Stomach (tissue), 19 donors: ENCODE measurements at places on chromosomes 4 and X. TPM values are rescaled to one million over a fixed set of nuclear protein-coding genes. Genes with fewer than 3 reads are reported as not detected.

DNA sequence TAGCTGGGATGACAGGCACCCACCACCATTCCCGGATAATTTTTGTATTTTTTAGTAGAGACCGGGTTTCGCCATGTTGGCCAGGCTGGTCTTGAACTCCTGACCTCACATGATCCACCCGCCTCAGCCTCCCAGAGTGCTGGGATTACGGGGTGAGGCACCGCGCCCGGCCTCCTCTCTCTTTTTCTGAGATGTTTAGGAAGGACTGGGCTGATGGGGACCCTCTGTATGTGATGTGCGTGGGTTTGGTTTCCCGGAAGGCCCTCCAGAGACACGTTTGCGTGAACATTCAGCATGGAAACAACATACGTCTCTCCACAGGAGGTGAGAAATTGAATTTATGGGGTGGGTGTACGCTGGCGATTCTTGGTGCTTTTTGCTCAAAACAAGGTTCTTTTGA, 18.6 kb downstream of the SHOX start:
- DNase-seq: no peak

DNA sequence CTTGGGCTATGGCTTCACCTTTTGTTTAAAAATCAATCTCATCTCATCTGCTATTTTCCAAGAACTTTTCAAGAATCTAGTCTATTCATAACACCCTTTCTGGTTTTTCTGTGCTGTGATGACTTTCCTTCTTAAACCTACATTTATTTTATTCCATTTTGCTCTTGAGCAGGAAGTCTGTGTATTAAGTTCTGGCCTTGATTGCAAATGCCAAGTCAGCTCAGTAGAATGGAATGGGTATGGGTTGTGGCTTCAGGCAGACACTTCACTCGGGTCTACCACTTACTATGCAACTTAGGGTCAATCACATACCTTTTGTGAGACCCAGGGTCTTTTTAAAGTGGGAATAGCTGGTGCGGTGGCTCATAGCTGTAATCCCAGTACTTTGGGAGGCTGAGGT, 522.3 kb downstream of the TRIML1 start:
- DNase-seq: no peak

DNA sequence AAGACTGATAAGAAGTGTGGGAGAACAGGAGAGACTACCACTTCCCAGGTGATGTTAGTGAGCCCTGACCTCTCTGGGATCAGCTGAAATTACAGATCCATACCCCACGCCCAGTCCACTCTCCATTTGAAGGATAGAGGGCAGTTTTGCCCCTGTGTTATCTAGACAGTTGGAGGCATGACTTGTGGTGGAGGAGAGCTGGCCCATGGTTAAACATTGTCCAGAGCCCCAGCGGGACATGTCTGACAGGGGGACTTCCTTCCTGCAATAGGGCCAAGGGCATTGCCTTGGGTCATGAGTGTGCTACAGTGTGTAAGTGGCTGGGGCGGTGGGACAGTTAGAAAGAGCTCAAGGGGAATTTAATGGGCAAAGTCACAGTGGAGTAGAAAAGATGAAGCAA, 181.1 kb downstream of the MID1IP1 start:
- no peak for DNase-seq

GRCh38 chr4:46952451-46952850, 40.9 kb downstream of the GABRA4 start:
- no peak for DNase-seq

- DNase-seq: no peak
Observed at GRCh38 chr4:186017801-186018200, 51.2 kb upstream of the TLR3 start.

- no peak for DNase-seq
Observed at GRCh38 chrX:48498374-48498809, 10.4 kb upstream of the PORCN start.

DNA sequence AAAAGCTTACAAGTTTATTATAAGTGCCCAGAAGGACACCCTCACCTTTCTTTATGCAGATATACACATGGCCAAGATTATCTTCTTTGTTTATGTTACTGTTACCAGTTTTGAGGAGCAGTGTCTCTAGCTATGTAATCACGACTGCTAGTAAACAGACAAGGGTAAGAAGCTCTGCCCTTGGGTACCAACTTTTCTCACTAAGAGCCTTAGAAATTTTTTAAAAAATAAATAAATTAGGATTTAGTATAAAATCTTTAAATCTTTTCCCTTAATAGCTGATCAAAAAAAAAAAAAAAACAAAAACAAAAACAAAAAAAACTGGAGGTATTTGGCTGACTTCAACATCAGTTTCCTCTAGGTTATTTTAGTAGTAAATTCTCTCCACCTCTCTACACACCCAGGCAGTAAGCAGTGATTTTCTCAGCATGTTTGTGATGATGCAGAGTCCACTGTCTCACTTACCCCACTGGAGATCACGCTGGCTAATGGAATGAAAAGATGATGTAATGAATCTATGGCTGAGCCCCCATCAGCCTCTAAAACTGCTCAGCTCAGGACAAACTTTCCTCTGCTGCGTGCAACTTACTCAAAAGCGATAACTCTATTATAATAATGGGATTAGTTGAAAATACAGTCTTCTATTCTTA, 125.9 kb downstream of the FRYL start:
- no peak for DNase-seq

DNA sequence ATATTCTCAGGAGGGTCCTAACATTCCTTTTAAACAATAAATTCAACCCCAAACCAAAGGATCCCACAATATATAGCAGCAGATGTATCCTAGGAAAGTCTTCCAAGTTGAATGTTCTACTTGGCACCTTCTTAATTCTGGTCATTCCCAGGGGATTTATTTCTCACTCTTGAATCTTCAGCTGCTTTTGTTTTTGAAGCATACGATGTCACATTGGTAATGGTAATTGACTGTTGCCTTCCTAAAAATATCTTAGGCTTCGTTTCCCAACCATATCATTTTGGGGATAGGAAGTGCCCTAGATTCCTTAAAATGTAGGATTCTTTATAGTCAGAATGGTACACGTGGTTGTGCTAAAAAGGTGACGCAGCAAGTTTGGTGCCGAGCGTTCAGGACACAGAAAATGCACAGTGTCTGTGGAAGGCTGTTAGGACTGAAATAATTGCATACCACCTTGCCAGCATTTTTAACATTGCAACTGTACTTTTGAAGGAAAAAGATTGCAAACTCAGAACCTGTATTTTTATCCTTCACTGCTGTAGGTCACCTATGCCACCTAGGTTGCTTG, 8.1 kb downstream of the SNX25 start:
- no peak for DNase-seq

DNA sequence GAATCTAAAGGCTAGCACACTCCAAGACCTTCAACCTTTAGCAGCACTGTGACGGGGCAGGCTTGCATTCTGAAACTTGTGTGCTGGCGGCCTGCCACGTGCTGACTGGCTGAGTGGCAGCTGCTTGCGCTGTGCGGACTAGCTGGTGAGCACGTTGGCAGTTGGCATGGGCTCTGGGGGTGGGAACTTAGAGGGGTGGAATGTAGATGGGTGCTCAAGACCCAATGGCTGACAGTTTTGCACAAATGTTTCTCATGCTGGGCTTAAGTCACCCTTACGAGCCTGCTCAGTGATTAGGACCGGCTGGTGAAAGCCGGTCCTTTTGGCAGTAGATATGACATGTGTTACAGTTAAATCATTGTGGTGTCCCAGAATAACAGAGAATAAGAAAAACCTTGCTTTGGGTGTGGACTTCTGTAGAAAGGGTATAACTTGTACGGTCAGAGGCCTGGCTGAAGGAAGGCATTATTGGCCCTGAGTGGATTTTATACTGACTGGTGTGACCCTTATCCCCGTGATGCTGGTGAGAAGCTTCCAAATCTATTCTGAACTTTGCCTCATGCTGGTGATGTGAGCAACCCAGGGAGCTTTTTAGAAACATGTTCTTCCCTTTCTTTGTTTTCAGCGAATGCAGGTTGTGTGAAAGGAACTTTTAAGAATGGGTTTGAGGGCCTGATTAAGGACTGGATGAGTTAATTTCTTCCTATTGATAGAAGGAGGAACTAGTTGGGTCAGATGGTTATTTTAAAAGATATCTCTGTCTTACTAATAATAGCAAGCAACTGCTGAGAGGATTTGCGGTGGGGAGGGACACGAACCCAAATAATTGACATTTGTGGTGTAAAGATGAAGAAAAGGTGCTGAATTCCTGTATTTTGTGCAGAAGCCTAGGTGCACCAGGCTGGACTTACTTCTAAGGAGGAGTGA, 107.4 kb upstream of the SLC4A4 start:
- DNase-seq: peak; percentile 88

DNA sequence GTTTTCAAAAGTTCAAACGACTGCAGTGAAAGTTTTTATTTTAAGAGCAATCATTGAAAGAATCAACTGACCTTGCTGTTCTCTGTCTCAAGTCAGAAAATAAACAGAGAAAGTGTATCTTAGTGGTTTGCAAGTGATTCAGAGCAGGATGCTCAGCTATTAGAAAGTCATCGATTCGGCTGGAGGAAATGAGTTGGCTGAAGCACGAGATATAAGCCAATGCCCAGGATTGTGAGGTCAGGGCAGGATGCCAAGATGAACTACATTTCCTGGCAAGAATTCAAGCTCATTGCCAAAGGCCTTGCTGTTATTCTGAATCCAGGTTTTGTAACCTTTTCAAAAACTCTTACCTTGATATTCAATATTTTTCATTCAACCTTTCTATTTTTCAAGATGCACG, 541.4 kb upstream of the BOD1L1 start:
- DNase-seq: peak; percentile 69

- DNase-seq: no peak
Observed at GRCh38 chr4:36445480-36445879, 164.1 kb downstream of the DTHD1 start.

PORCN gene
- 18.7 TPM for total RNA-seq

PAGE2 gene
- total RNA-seq: not detected
